ENCODE measurements at places on chromosomes 5 and 9.

DNA sequence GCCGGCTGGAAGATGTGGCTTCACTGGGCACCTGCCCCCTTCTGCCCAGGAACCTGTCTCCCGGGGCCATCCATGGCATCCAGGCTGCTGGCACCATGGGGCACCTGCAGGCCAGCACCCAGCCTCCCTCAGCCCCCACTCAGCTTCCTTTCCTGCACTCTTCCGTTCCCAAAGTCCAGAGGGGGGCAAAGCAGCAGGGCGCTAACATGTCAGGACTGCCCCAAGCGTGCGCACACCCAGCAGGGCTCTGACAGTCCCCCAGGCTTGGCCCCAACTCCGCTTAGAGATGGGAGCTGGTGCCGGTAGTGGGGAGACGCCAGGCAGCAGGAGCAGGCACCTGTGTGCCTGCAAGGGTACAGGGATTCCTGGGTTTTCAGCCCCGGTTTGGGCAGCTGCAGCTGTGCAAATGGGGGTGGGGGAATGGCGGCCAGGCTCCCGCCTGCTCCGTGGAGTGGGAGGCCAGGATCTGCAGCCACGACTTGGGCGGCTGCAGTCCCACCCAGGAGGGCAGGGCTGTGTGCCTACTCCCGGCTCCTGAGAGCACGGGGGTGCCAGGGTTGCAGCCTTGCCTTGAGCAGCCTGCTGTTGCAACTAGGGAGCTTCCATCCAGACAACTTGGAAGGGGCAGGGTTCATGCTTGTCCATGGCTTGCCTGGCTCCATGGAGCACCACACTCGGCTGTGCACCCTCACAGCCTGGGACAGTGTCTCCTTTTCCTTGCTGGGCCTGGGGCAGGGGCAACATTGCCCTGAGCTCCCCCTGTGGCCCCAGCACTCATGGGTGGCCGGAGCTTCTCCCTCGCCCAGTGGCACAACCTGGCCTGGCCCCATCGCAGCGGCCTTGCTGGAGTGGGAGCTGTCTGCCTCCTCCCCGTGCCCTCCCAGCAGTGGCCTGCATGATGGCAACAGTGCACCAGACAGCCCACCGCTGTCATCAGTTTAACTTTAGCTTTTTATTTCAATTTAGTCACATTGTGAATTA, 561.1 kb downstream of the MTRR start:
- no peak overlapping the region for H3K4me3 ChIP-seq
- no peaks in the 10 kb centered on the region for H3K27me3 ChIP-seq
- DNase-seq, result no peak
- no peaks in the 10 kb centered on the region for H3K4me1 ChIP-seq

DNA sequence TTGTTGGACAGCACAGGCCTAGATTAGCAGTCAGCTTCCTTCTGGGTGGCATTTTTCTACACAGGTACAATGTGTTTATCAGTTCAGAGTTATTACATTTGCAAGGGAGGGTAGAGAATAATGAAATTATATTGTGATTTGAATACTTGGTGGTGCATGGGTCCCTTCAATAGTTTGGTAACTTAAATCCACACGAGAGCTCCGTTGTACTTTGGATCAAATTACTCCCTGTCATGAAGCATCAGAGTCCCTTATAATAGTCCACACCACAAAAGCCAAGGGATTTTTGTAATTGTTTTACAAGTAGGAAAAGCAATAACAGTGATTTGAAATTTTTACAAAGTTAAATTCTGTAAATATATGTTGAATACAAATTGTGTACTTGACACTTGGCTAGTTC, 552.4 kb downstream of the PDE4D start:
- H3K27ac ChIP-seq, result no peak overlapping the region
- no peaks in the 10 kb centered on the region for H3K27me3 ChIP-seq
- H3K4me3 ChIP-seq, result no peak overlapping the region
- H3K36me3 ChIP-seq, result no peaks in the 10 kb centered on the region

DNA sequence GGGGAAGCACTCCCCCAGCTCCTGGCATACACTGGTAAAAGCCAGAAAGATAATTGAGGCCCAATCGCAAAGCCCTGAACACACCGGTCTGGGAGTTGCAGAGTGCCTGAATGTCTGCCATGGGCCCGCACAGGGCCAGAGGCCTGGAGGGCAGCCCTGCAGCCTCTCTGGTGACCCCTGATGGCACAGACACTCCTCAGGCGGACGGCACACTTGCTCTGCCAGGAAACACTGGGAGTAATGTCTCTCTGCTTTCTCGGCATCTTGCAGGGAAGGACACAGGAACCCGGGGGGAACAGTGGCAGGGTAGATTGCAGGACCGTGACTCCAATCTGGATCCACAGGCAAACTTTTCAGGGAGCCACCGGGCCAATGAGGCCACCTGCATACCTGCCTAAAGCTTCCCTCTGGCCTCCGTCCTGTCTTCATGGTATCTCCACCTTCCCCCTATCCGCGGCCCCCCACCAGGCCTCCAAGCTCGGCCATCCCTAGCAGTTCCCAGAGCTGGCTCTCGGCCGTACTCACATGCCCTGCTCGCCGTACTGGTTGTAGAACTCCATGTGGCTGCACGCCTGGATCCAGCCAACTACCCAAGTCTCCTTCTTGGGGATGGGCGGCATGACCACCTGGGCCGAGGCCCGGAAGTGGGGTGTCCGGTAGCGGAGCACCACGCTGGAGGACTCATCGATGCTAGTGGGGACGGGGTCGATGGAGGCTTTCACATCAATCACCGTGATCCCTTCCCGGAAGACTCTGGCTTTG, 797 bp downstream of the FAM78A start:
- peak overlapping the region; percentile 82 for H3K27ac ChIP-seq
- no peaks in the 10 kb centered on the region for H3K27me3 ChIP-seq
- peak; percentile 87 for DNase-seq
- H3K4me1 ChIP-seq, result peaks cover 49% of the 10 kb centered on the region
- peak overlapping the region; percentile 83 for H3K4me3 ChIP-seq

DNA sequence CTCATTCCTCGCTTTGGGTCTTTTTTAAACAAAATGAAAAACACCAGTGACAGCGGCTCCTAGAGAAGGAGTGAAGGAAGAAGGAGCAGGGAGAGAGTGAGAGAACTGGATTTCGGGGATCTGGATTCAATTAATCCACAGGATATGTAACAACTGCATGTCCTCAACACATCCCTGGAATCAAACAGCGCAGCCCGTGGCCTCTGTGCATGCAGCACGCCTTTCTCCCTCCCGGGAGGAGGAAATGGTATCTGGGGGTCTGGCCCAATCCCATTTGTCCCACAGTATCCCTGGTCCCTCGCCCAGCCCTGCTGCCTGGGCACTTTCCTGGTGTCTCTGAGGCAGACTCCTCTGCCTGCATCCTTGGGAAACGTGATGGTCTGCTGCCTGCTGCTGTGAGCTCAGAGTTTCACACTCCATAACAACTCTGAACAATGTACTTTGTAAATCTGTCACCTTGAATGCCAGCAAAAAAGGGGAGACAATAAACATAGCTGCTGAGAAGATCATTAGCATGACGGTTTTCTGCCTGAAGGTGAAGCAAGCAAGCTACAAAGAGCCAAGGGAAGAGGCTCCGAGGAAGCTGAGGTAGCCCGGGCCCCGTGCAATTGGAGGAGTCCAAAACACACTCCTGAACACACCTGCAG, 56.1 kb downstream of the PTCH1 start:
- 0 out of 2 replicates have a peak, but pooled peaks cover 4% of the 10 kb centered on the region for H3K36me3 ChIP-seq
- H3K4me1 ChIP-seq, result peaks cover 35% of the 10 kb centered on the region
- DNase-seq, result no peak
- no peak overlapping the region for H3K4me3 ChIP-seq
- H3K27me3 ChIP-seq, result no peaks in the 10 kb centered on the region
- no peak overlapping the region for H3K27ac ChIP-seq

DNA sequence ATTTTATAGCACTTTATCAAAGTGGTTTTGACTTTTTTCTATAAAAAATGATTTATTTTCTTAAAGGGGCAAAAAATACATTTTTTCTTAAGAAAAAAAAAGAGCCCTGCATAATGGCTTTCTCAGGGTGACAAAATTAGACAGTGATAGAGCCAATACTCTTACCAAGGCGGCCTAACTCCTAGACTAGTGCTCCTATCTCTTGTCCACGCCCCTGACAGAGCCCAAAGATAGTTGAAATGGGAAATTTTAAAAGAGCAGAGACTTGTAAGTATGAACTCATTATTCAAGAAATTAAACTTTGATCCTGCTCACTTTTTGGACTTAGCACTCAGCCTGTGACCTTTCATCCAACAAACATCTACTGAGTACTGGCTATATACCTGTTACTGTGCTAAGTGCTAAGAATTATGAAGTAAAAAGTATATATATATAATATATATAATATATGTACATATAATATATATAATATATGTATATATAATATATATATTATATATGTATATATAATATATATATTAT, 1.2 kb downstream of the INVS start:
- peaks cover 31% of the 10 kb centered on the region for H3K4me1 ChIP-seq
- no peaks in the 10 kb centered on the region for H3K27me3 ChIP-seq
- DNase-seq, result peak; percentile 50
- H3K36me3 ChIP-seq, result peaks cover 19% of the 10 kb centered on the region
- peak overlapping the region; percentile 93 for H3K4me3 ChIP-seq

- DNase-seq, result no peak
- no peaks in the 10 kb centered on the region for H3K4me1 ChIP-seq
- H3K36me3 ChIP-seq, result no peaks in the 10 kb centered on the region
- H3K27ac ChIP-seq, result no peak overlapping the region
These were observed 79.9 kb downstream of the ACER2 start for GRCh38 chr9:19488721-19489120.

- H3K27ac ChIP-seq, result no peak overlapping the region
- no peaks in the 10 kb centered on the region for H3K4me1 ChIP-seq
- H3K36me3 ChIP-seq, result no peaks in the 10 kb centered on the region
- DNase-seq, result no peak
These were observed 72.1 kb downstream of the C7 start for GRCh38 chr5:40981420-40981819.

DNA sequence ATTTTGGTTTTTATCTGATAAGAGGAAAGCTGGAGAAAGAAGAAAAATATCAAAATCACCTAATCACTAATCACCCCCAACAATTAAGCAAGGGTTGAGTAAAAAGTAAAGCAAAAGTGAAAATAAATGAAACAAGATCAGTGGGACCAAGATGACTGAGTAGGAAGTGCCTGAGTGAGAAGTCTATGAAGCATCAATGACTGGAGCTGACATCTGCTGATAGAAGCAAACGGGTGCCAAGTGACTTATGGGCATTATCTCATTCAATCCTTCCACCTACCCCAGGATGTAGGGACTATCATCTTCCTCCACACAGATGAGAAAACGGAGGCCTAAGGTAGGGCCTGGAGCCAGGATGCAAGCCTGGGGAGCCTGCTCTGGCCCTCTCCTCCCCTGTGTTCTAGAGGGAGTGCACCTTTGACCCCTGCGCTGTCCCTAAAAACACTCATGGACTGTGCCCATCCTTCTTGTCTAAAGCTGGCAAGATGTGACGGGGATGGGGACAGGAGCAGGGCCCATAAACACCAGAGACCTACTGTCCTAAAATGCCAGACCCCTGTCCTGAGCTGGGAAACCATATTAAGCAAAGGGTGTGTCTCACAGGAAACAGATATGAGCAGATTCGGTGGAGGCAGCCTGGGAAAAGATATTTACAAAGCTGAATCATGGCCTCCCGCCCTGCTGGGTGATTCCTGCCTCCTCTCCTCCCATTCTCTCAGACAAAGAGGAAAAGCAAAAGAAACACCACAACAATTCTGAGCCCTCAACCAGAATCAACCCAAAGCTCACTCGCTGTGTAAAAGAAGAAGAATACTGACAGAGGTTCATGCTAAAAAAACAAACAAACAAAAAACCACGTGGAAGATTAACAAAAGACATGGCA, 116.0 kb downstream of the AUH start:
- no peaks in the 10 kb centered on the region for H3K27me3 ChIP-seq
- DNase-seq, result no peak
- no peak overlapping the region for H3K27ac ChIP-seq
- no peaks in the 10 kb centered on the region for H3K4me1 ChIP-seq

DNA sequence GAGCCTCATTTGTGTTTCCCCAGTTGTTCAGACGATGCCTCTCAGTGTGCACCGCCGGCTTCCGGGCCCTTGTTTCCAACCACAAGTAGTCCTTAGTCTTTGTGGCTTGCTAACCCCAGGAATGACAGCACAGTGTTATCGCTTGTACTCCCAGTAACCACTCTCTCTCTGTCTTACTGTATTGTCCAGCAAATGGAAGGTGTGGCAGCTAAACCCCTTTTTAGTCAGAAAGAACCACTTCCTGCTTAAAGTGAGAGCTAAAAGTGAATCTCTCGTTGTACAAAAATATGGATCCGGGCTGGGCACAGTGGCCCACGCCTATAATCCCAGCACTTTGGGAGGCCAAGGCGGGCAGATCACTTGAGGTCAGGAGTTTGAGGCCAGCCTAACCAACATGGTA, 61.3 kb downstream of the ENC1 start:
- H3K27ac ChIP-seq, result no peak overlapping the region
- no peaks in the 10 kb centered on the region for H3K4me1 ChIP-seq
- no peaks in the 10 kb centered on the region for H3K27me3 ChIP-seq
- DNase-seq, result no peak
- no peaks in the 10 kb centered on the region for H3K36me3 ChIP-seq

GRCh38 chr5:29547236-29547865, 1646.1 kb upstream of the CDH6 start:
- no peak overlapping the region for H3K4me3 ChIP-seq
- no peak overlapping the region for H3K27ac ChIP-seq
- DNase-seq, result no peak
- H3K36me3 ChIP-seq, result no peaks in the 10 kb centered on the region

DNA sequence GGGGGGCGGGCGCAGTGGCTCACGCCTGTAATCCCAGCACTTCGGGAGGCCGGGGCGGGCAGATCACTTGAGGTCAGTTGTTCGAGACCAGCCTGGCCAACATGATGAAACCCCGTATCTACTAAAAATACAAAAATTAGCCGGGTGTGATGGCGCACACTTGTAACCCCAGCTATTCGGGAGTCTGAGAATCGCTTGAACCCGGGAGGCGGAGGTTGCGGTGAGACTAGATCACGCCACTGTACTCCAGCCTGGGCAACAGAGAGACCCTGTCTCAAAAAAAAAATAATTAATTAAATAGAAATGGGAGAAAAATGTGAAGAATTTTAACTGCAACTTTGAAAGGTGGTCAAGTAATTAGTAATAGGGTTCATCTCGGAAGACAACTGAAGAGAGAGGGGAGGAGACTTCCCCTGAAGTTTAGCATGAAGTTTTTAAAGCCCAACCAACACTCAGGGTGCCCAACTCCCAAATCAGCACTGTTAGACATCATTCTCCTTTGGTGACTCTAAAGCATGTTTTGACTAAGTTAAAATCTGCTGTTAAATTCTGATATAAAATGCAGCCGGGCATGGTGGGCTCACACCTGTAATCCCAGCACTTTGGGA, 1.4 kb upstream of the CSNK1A1 start:
- peaks cover 21% of the 10 kb centered on the region for H3K4me1 ChIP-seq
- peaks cover 17% of the 10 kb centered on the region for H3K36me3 ChIP-seq
- no peak overlapping the region for H3K27ac ChIP-seq
- peak overlapping the region; percentile 98 for H3K4me3 ChIP-seq

GRCh38 chr5:54062958-54063357, 247.4 kb downstream of the ARL15 start:
- no peaks in the 10 kb centered on the region for H3K4me1 ChIP-seq
- no peaks in the 10 kb centered on the region for H3K27me3 ChIP-seq
- no peak overlapping the region for H3K4me3 ChIP-seq
- DNase-seq, result no peak
- H3K36me3 ChIP-seq, result no peaks in the 10 kb centered on the region

Measured in Karpas-422 (cell line).